ENCODE measurements at places on chromosomes 1 and 21. TPM values are rescaled to one million over a fixed set of nuclear protein-coding genes. Genes with fewer than 3 reads are reported as not detected.

The AVPR1B gene
- 0.07 TPM for polyA plus RNA-seq

The MASP2 gene
- not detected for polyA plus RNA-seq

The CLCNKA gene
- 0.52 TPM for polyA plus RNA-seq

The USH2A gene
- 0.29 TPM for polyA plus RNA-seq

The GJC2 gene
- 1.3 TPM for polyA plus RNA-seq

The PLEKHG5 gene
- polyA plus RNA-seq, result 9.9 TPM

The FALEC gene
- polyA plus RNA-seq, result not detected

The NES gene
- polyA plus RNA-seq, result 257 TPM

The AMY2A gene
- polyA plus RNA-seq, result not detected
